NCI-H187 (cell line): ENCODE measurements at places on chromosomes 16 and 17.
A peak's percentile ranks its signal among the peaks of the same experiment; 100 is the strongest.

GRCh38 chr16:3608069-3608468 is 3.3 kb downstream of the SLX4 start:
- DNase-seq = no peak

GRCh38 chr16:29302976-29303375 is 103.5 kb downstream of the NPIPB11 start:
- DNase-seq = no peak

DNA sequence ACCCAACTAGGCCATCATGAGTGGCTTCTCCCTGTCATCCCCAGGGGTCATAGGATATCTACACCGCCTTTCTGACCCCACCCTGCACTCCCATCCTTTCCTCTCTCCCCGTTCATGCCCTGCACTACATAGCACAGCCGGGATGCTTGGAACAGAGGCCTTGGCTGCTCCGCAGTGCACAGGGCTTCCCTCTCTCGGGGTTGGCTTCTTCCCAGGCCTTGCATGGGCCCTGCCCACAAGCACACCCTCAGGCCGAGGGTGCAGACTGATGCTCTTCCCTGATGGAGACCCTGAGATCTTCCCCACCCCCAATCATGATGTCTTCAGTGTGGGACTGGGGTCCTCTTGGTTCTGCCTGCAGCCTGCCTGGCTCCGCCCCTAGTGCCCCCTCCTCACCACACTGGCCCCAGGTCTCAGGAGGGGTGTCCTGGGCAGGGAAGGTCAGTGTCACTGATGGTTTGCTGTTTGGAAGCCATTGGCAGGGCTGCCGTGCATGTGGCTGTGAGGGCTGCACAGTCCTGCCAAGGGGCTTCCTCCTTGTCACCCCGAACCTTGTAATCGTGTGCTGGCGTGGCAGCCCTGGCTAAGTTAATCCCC is 14.3 kb upstream of the NAGLU start:
- DNase-seq = no peak

GRCh38 chr16:69365901-69366300 is 14.3 kb upstream of the TMED6 start:
- no peak for DNase-seq

- DNase-seq = no peak
Measured at GRCh38 chr17:1460233-1460632, 4.2 kb upstream of the CRK start.

GRCh38 chr16:17607609-17608008 is 136.8 kb upstream of the XYLT1 start:
- peak; percentile 43 for DNase-seq

DNA sequence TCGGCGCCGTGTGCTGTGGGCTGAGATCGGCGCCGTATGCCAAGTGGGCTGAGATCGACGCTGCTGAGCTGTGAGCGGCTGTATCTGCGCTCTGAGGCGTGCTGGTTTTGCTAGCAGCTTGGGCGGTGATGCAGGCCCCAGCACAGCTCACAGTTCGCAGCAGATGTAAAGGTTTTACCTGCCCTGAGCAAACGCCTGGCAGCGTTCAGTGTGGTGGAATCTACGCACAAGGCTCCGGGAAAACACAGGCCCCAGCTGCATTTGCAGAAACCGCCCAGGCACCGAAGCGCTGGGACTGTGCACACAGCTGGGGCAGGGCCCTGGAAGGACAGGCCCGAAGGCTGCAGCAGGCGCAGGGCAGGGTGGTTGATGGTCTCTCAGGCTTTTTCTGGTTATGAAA is 8.0 kb upstream of the ZNF469 start:
- no peak for DNase-seq

GRCh38 chr17:80984749-80985148 is 6.9 kb upstream of the CHMP6 start:
- DNase-seq = no peak

DNA sequence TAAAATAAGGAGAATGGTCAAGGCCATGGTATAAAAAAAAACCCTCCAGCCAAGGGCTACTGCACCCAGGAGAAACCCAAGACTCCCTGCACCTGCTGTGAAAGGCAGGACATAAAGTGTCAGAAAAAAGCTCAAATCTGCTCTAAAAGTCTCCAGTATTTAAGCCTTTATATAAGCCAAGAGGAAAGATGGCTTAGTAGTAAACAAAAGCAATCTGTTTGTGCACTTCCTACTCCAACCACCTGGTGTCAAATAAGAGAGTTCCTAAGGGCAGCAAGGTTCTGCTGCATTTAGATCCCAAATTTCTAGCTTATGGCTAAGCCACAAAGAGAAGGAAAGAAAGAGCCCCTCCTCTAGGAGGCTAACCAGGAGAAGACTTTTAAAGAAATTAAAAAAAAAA is 20.6 kb downstream of the ACSM1 start:
- no peak for DNase-seq

GRCh38 chr17:41010441-41010840 is 1.5 kb upstream of the KRTAP3-1 start:
- no peak for DNase-seq

DNA sequence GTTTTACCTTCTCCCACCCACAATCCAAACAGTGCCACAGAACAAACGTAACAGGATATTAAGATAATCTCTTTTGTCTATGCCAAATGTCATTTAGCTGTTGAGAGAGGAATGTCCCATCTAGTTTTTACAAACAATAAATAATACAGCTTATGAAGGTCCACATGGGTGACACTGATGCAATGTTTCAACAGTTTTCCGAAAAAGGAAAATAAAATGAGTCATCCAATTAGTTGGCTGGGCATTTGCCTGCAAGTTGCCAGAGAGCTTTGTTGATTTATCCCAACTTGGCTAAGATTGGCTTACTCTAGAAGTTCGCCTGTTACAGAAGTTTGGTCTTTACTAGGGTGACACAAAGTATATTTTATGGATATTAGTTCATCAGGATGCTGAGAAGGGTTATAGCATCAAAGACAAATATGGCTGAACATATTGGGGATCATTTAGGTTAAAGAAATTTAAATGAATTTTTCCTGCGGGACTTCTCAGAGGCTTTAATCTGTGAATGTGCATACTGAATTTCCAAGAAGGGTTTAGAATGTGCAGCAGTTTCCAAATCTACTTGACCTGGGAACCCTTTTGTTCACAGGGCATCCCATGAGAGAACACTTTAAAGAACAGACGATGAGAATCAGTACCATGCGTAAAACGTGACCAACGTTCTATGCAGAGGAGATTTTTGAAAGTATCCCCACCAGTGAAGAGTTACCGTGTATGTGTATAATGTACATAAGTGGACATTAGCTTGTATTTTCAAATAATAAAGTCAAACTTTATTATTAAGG is 73.1 kb downstream of the CDH13 start:
- no peak for DNase-seq

DNA sequence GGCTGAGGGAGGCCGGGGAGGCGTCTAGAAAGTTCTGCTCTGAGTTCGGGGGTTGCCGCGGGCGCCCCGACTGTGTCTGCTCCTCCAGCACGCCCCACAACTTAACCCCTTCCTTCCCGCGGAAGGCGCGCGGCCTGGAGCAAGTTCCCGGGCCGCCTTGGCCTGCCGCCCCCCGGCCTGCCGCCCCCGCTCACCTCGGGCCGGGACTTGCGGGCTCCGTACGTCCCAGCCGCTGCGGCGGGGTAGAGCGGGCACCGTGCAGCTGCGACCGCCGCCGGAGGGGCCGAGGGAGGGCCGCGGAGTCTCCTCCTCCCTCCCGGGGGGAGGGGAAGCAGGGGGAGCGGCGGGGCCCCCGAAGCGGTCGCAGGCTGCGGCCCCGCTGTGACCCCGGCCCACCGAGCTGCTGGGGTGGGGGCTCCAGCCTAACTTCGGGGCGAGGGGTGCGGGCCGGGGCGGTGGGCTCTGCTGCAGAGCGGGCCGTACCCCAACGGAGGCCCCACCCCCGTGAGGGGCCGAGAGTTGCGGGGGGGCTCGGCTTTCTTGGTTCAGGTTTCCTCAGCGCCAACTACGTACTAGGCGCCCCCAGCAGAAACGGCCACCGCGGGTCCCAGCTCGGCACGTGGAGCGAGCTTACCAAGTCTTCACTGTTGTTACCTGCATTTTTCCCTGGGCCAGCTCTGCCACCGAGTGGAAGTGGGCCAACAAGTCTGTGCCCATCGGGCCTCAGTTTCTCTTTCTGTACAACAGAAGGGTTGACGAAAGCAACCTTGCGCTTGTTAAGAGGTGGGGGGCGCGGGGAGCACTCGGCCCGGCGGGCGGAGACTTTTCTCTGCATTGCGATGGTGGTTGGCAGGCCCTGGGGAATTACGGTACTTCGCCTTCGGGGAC is at the start of gene CCDC102A:
CCDC102A (minus strand) TSS at position 266 of the 888 bp plus-strand sequence. CDS start 7,394 bp downstream, outside the sequence.
- DNase-seq = no peak

DNA sequence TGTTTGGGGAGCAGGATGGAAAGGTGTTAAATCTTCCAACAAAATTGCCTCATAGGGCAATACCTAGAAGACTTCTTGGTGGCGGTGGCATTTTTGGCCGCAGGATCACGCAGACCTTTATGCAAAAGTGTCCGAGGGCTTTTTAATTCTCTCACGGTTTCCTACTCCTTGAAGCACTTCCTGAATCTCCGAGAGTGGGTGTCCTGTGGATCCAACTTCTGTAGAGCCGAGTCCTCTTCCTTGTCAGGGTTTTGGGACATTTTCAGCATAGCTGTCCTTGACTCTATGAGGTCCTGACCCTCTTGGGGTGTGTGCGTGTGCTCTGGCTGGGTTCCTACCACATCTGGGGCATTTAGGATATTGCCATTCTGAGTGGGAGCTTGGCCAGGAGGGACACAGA is 31.7 kb downstream of the IL21R start:
- DNase-seq = no peak

DNA sequence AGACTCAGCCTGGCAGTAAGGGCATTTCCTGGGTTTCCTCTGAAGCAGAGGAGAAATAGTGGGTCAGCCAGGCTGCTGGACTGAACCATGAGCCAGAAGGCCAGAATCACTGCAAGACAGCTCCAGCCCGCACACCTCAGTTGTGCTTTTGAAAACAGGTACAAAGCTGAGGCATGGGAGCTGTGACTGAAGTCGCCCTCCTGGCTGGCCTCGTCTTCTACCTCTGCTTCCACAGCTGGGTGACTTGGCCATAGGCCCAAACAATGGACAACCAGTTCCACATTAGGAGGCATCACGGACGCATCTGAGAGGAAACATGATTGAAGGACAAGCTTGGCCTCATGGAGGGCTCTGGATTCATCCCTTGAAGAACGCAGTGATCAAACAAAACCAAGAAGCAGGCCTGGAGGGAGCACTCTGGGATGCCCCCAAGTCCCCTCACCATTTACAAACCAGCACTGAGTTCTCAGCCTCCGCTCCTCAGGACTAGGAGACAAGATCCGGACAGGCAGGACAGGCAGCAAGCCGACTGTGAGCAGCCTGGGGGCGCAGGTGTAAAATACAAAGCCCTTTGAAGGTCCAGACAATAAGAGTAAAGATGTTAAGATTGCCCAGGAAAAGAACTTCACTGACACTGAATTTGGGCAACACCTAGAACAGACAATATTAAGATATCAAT is 68.7 kb downstream of the N4BP1 start:
- no peak for DNase-seq

GRCh38 chr17:59601130-59601529 is 18.6 kb upstream of the CLTC start:
- no peak for DNase-seq

DNA sequence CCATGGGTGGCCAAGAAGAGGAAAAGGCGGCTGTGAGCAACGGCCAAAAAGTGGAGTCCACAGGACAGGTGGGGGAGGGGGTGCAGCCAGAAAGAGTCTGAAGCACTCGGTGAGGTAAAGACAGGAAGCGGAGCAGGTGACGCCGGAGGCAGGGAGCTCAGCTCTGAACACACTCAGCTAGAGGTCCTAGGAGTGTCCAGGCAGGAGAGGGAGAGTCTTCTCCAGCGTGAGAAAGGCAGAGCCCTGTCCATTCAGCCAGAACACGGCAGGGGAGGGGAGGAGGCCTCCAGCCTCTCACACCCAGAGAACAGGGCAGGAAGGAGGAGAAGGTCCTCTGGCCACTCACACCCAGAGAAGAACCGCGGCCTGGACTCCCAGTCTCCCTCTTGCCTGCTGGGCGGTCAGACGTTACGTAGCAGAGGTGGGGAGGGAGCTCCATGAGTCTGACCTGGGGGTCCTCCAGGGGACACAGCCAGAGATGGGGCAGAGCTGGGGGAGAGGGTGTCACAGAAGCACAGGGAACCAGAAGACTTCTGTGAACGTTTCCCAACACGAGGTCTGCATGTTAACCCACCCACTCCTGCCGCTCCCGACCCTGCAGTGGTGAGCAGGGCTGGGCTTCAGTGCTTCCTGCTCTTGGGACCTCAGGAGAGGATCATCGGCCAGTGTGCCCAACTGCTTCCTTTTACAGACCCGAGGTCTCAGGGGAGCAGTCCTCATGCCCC is 89.2 kb downstream of the ABR start:
- DNase-seq = no peak

- DNase-seq = no peak
Measured at GRCh38 chr17:67476787-67477335, 99.8 kb downstream of the PITPNC1 start.

DNA sequence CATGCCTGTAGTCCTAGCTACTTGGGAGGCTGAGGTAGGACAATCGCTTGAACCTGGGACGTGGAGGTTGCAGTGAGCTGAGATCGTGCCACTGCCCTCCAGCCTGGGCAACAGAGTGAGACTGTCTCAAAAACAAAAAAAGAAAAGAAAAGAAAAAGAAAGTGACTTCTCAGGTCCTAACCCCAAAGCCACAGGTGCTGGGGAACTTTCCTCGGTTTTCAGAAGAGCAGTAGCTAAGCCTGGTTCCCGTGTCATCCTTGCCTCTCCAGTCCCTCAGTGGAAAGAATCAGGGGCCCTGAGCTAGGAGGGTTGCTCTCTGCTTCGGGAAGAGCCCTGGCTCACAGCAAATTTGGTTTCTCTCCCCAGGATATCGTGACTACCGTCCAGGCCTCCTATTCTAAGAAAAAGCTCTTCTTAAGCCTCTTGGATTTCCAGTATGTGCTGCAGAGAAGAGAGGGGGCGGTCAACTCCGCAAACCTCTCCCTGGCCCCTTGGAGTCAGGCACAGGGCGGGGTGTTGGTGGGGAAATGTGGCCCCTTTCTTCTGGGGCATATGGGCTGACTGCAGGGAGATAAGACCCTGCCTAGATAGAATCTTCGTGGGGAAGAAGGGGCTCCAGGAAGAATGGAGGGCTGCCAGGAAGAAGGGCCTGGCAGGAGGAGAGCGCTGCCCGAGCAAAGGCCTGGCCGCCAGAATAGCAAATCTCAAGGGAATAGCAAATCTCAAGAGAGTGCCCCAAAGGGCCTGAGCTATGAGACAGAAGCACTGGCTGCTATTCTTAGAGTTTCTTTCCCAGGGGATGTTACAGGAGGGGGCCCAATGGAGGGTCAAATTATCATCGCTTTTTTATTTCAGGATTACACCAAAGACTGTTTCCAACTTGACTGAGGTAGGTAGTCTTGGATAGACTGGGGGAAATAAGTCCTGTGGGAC is 8.3 kb upstream of the NLRC5 start:
- no peak for DNase-seq

- DNase-seq = no peak
Measured at GRCh38 chr16:73275024-73275423, 227.1 kb upstream of the ZFHX3 start.

- DNase-seq = no peak
Measured at GRCh38 chr17:50556803-50557202, 3.7 kb upstream of the CACNA1G start.
